ENCODE measurements at places on chromosomes 11 and 22.

DNA sequence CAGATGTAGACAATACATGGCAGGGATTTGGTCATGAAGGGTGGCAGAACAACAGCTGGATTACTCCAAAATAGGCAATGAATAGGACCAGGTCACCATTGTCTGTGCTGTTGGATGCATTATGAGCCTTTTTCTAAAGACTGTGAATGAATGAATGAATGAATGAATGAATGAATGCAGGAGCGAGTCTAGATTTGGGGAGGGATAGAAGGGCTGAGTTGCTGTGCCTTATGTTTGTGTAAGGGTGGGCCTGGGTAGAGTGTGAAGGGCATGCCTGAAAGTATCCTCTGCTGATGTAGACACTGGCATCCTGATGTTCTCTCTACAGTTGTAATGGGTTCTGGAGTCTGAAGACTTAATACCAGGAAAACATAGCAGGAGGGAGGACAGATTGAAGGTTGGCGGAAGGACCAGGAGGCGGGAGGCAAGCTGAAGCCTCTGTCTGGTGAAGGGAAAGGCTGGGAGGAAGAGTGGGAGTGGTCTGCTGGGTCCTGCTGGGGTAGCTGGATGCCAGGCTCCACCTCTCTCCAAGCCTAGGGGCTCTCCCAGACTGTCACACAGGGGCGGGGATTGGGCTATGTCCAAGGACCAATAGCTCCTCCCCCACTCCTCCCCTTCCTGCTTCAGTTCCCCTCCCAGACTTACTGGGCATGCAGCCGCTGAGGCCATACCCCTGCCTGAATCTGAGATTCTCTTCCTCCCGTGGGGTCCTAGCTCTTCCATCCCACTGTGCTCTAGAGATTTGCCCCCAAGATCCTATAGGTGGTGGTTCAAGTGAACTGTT lies 4.8 kb downstream of the TRIM3 start:
- no peak for DNase-seq

DNA sequence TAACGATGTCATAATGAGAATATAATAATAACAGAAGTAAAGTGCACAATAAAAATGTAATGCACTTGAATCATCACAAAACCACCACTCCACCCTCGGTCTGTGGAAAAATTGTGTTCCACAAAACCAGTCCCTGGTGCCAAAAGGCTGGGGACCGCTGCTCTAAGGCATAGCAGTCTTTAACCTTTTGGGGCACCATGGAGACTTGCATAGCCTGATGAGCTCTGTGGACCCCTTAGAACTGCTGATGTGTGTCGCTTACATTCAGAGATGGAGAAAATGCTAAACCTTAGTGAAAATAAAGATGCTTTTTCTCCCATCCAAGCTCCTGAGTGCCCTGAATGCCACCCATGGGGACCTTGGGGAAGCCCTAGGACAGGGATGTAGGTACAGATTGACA lies 87.6 kb upstream of the SEPTIN5 start:
- no peak for DNase-seq

GRCh38 chr22:21736084-21736642 lies 569 bp upstream of the YPEL1 start:
- DNase-seq, result no peak

DNA sequence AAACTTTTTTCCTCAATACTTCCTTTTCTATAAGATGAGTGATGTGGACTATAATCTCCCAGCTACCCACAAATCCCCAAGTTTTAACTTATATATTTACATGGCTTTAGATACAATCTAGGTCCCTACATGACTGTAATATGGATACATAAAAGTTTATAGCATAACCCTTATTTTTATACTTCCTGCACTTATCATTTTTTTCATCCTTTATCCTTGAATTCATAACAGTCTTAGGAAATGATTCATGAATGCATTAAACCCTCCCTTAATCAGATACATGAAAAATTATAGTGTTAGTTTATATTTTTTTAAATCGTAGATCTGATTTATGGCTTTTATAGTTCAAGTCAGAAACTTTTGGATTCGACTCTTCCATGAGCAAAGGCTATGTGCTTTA lies 195.8 kb downstream of the MAML2 start:
- DNase-seq, result no peak

DNA sequence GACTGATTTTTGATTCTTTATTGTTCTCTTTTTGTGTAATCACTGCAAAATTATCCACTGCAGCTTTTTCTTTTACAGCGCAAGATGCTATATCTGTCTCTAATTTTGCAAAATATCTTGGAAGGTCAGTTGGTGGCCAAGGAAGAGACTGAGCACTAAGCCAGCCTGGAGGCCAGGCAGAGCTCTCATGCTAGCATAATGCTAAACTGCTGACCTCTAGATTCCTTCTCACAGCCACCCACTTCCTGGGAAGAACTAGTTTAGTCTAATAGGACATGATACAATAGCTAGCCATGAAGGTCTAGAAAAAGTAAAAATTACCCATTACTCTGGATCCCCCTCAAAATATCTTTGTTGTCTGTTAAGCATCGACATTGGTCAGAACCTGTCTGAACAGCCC lies 227.2 kb upstream of the ARHGAP20 start:
- no peak for DNase-seq

GRCh38 chr11:33930317-33931021 lies 38.6 kb upstream of the LMO2 start:
- DNase-seq, result no peak

DNA sequence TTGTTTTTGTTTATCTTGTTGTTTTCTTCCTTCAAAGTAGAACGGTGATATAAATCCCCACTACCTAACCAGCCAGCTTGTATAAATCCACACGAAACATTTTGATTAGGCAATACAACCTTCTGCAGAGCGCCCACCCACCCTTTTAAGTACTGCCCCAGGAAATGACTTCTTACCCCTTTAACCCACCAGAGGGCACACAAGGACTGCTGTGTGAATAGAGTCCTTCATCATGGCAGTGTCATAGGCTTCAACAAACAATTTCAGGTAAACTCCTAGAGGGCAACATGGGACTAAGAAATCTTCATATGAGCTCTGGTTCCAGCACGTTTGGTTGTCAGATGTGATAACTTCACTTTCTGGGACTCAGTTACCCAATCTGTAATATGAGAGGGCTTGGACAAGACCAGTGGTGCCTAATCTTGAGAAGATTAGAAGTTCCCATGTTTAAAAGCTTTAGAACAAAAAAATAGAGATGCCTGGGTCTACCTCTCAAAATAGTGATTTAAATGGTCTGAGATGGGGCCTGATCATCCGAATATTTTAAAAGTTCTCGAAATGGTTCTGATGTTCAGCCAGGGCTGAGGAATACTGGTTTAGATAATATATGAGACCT lies 56.1 kb downstream of the PIWIL4 start:
- DNase-seq, result peak; percentile 78

DNA sequence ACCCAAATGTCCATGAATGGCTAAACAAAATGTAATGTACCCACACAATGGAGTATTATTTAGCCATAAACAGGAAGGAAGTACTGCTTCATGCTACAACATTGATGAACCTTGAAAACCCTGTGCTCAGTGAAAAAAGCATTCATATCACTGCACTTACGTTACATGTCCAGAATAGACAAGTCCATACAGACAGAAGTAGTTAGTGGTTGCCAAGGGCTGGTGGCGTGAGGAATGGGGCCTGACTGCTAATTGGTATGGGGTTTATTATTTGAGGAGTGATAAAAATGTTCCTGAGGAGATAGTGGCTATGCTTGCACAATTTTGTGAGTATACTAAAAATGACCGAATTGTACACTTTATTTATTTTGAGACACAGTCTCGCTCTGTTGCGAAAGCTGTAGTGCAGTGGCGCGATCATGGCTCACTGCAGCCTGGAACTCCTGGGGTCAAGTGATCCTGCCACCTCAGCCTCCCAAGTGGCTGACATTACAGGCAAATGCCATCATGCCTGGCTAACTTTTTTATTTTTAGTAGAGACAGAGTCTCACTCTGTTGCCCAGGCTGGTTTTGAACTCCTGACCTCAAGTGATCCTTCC lies 7.7 kb upstream of the SYVN1 start:
- DNase-seq, result no peak

DNA sequence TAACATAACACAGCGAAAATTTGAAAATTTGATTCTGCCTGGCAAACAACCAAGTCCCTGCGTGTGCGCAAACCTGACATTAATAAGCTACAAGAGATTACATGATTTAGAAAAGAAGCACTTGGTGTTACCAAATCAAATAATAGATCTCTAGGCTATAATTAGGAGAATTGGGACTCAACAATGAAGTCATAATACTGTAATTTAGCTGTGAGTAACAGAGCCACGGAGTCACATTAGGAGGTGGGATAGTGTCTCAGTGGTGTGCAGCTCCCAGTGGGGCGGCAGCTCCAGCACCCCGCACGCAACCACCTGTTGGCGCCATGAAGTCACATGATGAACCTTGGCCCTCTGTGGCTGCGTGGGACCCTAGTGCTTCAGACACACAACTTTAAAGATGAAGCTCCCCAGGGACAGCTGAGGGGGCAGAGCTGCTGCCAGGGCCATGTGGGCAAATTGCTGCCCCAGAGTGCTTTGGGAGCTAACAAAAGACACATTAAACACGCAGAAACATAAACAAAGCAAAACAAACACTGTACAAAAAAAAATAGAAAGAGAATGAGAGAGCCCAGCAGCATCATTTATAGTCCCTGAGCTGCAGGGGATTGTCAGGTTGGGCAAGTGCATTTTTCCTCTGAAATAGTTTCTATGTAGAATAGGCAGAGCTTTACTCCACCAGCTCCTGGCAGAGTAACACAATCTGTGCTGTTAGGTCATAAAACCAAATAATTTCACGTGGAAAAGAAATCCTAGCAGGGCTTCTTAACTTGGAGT lies 605.6 kb downstream of the SOX6 start:
- DNase-seq, result no peak

DNA sequence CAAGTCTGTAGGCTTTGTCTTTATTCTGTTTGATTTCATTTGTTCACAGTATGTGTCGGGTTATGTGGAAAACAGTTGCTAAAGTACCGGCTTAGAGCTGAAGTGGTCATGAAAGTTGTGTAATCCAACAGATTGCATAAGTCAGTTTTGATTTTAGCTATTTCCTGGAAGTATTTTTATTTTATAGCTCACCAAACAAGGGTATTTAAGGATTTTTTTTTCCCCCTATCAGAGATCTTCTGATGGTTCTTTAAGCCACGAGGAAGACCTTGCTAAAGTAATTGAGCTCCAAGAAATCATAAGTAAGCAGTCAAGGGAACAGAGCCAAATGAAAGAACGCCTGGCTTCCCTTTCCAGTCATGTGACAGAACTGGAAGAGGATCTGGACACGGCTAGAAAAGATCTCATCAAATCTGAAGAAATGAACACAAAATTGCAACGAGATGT lies 55.9 kb downstream of the PPFIA1 start:
- no peak for DNase-seq

GRCh38 chr11:36121054-36121453 lies 168.2 kb downstream of the COMMD9 start:
- no peak for DNase-seq

- no peak for DNase-seq
Observed at GRCh38 chr11:57424137-57424791, 2.7 kb downstream of the SLC43A3 start.

DNA sequence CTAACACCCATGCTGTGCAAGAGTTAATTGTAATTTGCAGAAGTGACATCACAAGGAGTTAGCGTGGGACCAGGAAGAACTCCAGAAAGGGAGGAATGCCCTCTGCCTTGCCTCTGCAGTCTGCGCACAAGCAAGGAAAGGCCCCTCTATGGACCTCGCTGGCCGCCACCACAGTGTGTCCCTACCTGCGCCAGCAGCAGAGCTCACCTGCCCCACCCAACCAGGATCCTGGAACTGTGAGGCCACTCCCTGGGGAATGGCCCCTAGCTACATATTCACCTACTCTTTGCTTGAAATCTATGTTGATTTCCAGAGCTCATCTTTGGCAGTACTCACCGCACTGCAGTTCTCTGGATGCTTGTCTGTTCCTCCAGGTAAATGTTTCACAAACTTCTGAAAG lies 72.0 kb upstream of the MTNR1B start:
- no peak for DNase-seq

DNA sequence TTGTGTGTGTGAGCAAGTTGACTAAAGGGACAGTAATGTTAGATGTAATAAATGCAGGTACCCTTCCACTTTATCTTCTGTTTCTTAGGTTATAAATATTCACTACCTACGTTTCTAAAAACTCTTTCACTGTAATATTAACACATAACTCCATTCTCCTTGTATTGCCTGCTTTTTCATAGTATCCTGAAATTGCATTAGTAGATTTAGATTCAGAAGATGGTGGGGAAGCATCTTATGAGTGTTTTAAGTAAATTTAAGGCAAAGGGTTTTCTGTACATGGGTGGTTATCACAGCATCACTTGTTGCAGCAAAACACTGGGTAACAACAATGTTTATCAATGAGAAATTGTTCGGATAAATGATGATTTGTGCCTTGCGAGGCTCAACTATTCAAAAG lies 115.2 kb upstream of the VPREB1 start:
- DNase-seq, result no peak

DNA sequence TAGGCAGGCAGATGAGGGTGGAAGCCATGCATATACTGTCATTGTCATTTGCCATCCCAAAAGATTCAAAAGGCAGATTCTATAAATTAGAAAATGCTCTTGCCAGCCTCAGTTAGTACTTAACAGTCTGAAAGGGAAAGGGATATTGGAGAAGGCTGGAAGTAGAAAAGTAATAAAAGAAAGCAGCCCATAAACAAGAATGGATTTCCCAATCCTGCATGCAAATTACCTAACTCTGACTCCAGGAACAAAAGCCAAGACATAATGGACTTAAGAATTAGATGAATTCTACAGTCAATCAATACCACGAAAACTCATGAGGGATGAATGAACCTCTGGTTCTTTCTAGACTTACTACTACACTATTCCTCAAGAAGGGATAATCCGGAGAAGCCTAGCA lies 5.9 kb downstream of the PAK1 start:
- no peak for DNase-seq

DNA sequence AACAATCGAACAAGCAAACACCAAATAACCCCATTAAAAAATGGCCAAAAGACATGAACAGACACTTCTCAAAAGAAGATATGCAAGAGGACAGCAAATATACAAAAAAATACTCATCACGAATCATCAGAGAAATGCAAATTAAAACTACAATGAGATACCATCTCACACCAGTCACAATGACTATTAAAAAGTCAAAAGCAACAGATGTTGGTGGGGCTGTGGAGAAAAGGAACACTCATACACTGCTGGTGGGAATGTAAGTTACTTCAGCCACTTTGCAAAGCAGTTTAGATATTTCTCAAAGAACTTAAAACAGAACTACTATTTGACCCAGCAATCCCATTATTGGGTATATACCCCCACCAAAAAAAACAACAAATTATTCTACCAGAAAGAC lies 51.3 kb upstream of the FLI1 start:
- DNase-seq, result no peak

Data from Panc1 (cell line).